IMR-90 (cell line): ENCODE measurements at places on chromosomes 7 and 10. TPM values are rescaled to one million over a fixed set of nuclear protein-coding genes. Genes with fewer than 3 reads are reported as not detected.

CNNM2 gene
- polyA plus RNA-seq = 4.7 and 5.6 TPM in 2 replicates

TMEM176A gene
- polyA plus RNA-seq = not detected in 2 replicates

LEP gene
- polyA plus RNA-seq = not detected in 2 replicates

MKX gene
- 0.10 and 0.11 TPM in 2 replicates for polyA plus RNA-seq

AKR1D1 gene
- polyA plus RNA-seq = not detected in 2 replicates

NODAL gene
- not detected in 2 replicates for polyA plus RNA-seq

FBXL13 gene
- polyA plus RNA-seq = 0.07 and 0.24 TPM in 2 replicates

MBL2 gene
- polyA plus RNA-seq = not detected in 2 replicates

AKR1C8 gene
- not detected in 2 replicates for polyA plus RNA-seq

SMKR1 gene
- 0.26 TPM in 1 of 2 replicates, not detected in the other for polyA plus RNA-seq

BEND7 gene
- polyA plus RNA-seq = 2.5 and 3.5 TPM in 2 replicates

GRCh38 chr7:113371416-113372043 lies 253.2 kb upstream of the SMIM30 start:
- DNase-seq = peak; percentile 2

DNA sequence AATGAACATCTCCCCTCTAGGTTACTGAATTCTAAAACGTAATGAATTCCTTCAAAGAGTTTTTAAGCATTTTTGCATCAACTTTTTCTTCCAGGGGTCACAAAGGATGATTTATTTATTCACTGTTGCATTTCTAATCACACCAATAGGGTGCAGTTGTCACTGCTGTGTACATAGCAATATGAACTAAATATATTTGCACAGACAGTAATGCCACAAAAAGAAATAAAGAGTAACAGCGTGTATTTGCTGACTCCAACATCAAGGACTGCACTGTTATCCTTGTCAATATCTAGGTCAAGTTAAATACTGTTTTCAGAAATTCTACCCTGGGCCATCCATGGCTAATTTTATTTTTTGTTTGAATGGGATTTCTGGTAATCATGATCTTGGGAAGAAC lies 138.0 kb downstream of the FRMD4A start:
- DNase-seq = no peak

DNA sequence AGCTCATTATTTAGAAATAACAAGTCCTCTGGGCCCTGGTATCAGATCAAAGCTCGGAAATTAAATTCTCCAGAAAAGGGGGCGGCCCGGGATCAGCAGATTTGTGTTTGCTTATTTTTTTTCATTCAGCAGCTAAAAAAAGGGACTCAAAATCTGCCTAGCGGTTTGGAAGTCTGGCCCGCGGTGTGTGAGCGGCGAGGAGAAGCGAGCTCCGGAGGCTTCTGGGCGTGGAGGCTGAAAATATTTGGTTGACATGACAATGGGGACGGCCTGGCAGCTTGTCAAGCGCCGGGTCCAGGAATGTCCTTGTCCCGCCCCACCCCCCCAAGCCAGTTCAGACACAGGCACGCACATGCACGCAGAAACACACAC lies 43.4 kb downstream of the FOXL3 start:
- DNase-seq = no peak

GRCh38 chr7:22487978-22488642 lies 11.9 kb downstream of the STEAP1B start:
- DNase-seq = no peak

GRCh38 chr10:58577437-58577777 lies 64.7 kb downstream of the BICC1 start:
- peak; percentile 80 for DNase-seq

DNA sequence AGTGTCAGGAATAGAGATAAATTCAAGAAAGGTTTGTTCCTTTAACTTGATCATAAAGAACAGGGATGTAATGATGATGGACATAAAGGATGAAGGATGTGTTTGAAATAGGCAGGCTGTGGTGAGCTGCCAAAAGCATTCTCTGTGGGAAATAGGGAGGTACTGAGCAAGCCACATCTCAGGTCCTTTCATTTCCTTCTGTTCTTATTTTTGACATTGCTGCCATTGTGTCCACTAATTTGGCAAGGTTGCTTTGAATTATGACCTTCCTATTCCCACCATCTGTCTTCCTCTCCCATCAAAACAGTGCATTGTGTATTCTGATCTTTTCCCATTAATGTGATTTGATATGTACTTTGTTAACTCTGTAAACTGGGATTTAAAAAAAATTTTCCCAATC lies 9.4 kb downstream of the SCRN1 start:
- DNase-seq = no peak

GRCh38 chr10:55065185-55065584 lies 264.2 kb upstream of the PCDH15 start:
- no peak for DNase-seq

- no peak for DNase-seq
These were observed 81.6 kb downstream of the ETV1 start for GRCh38 chr7:13907831-13908230.

DNA sequence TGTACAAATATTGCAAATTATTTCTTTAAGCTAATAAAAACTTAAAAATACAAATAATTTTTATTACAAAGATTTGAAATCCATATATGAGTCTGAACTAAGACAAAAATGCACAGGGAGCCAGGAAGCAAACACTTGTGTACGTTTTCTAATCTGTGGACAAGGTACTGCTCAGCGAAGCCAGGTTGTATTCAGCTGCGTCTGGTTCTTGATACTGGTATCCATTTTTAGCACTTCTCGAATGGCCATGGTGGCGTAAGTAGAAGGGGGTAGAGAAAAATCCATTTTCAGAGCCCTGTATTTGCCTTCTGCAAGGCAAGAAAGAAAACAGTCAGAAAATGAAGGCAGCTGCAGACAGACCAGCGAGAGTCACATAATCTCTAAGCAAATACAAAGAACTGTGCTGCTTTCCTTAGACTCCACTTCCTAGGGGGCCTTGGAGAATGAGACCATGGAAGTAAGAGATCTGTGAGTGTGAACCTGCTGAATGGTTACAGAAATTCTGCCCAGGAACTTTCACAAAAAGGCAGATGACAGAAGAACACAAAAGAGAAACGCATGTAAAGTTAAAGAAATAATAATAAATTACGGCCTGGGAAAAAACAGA lies 64.3 kb downstream of the PUS7 start:
- no peak for DNase-seq

DNA sequence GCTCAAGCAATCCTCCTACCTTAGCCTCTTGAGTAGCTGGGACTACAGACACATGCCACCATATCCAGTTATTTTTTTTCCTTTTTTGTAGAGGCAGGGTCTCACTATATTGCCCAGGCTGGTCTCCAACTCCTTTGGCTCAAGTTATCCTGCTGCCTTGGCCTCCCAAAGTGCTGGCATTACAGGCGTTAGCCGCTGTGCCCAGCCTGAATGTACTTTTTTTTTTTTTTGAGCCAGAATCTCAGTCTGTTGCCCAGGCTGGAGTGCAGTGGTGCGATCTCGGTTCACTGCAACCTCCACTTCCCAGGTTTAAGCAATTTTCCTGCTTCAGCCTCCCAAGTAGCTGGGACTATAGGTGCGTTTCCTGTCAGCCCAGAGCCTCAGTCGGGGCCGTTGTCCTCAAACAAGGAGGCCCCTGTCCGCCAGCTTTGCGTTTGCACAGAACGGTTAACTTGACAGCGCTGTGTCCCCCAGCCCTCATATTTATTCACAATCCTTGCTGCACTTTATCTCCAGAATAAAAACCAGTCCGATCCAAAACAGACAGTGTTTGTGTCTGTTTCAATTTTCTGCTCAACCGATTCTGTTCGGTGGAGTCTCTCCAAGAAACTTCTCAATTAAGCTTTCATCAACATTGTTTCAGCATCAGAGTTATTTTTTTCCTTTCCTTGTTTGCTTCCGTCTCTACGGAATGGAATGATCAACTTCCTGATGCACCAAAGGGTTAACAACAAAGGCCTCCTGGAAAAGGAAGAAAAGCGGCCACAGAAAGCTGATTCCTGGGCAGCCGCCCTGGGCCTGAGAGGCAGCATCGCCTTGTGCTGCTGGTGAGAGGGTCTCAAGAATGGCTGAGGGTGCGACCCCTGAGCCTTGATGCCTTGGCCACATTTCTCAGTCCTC lies 64.5 kb downstream of the PDIA4 start:
- DNase-seq = no peak

DNA sequence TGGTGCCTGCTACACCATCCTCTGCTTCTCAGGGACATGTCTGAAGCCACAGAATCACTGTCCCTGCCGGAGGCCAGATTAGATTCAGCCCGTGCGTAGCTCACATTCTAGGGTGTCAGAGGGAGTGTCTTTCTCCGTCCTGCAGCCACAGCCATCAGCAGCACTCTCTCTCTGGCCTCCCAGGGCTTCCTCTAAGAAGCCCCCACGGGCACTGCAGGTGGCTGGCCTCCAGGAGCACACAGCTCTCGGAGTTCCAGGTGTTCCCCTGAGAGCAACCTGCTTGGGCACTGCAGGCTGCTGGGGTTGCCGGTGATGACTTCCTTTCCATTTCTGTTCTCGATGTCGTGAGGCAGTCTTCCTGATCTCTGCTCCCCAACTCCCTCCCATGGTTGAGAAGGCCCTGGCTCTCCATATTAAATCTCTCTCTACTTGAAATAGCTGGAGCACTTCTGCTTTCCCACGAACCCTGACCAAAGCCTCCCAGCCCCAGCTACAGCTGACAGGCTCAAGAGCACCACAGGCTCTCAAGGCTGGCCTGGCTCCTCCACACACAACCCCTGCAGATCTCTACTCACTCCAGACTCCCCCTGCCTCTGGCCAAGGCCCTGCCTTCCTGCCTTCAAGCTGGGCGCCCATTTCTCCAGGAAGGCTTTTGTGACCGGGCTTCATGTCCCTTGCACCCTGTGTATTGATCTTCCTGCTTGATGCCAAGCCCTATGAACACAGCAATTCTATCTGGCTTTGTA lies 49.0 kb upstream of the TMEM72 start:
- no peak for DNase-seq

- no peak for DNase-seq
These were observed 502 bp downstream of the SLC18A3 start for GRCh38 chr10:49610458-49611165.

DNA sequence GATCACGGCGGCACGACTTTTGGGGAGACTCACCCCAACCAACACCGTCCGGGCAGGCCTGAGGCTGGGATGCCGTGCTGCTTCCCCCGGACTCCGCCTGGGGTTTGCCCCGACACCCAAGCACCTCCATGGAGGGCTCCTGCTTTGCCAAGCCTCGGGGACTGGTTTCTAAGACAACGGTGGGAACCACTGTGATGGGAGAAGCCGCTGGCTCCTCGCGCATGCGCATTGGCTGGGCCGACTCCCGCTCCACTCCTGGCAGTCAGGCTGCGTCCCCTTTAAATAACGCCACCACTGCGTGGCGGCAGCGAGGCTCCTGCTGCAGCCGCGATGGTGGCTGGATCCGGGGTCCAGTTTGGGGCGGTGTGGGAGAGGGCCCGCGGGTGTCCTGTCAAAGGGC lies 201.0 kb downstream of the ZNF716 start:
- DNase-seq = no peak

GRCh38 chr10:76310588-76311080 lies 879.2 kb downstream of the LRMDA start:
- no peak for DNase-seq

DNA sequence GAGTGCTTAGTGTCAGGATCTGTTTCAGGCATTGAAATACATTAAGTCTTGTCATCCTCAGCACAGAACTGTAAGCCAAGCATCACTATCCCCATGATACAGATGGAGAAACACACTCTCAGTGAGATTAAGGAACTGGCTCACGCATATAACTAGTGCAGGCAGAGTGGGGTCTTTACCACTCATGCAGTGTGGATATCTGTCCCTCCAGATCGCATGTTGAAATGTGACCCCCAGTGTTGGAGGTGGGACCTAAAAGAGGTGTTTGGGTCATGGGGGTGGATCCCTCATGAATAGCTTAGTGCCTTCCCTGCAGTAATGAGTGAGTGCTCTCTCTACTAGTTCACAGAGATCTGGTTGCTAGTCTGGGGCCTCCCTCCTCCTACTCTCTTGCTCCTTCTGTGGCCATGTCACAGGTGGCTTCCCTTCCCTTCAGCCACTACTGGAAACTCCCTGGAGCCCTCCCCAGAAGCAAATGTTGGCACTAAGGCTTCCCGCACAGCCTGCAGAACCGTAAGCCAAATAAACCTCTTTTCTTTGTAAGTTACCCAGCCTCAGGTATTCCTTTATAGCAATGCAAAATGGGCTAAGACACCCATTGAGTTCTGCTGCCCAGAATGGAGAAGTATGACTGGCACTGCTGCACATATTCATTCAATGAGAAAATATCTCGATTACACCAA lies 31.8 kb upstream of the MSMB start:
- DNase-seq = no peak

- DNase-seq = peak; percentile 90
These were observed 58.9 kb downstream of the KCNMA1 start for GRCh38 chr10:77578583-77579227.

- no peak for DNase-seq
These were observed 362.0 kb downstream of the ETV1 start for GRCh38 chr7:13627455-13627854.

- DNase-seq = no peak
These were observed 189.9 kb upstream of the LYZL1 start for GRCh38 chr10:29099001-29099400.

DNA sequence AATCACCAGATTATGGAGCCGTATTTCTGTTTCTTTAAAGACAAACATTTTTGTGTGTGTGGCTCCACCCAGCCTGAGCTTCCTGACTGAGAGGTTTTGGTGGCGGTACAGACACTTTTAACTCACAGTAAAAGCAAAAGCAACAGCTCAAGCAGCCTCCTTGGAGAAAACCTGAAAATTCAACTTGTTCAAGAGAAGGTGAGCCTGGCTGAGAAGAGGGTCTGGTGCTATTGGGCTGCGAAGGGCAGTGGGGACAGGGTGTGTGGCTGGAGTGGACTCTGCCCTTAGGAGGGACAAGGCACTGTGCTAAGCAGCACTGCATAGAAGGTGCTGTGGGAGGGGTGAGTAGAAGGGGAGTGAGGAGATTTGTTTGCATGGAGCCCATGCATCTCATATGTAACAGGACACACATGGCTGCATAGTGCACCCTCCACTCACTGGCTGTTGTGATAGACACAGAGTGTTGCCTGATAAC lies at the start of gene GIMAP7:
Gene GIMAP7, plus strand, starts transcription at position 125 of the 475 bp plus-strand sequence. CDS start 5,103 bp downstream, outside the sequence.
- DNase-seq = no peak

DNA sequence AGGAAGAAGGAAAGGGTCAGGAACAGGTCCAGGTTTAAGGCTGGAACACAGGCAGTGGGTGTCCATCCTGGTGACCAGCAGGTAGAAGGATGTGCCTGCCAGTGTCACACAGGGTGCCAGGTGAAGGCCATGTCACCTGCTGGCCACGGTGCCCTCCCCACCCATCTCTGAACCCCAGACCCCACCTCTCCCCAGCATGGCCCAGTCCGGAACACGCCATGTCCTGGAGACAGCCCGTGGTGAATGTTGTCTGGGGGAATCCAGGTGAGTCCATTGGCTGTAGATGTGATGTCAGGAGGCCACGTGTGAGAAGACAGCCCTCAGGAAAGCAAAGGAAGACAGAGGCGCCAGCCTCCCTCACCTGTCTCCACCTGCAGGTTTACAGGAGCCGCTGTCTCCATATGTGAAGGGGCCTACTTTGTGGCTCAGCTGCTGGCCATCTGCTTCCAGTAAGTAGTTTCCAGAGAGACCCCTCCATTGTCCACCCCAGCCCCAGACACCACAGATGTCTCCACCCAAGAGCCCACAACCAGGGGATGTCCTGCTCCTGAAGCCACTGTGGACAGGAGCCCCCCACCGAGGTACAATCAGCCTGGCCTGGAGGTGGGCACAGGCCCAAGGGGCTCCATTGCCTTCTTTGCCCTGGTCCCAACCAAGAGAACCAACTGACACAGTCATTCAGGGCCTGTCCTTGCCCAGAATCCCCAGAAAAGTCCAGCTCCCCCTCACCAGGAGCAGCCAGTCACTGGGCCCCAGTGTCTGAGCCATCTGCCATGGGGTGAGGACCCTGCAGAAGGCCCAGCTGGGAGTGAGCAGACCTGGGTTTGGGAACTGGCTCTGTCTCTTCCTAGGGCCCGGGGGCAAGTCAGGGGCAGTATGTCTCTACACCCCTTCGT lies 20.7 kb downstream of the TMEM72 start:
- no peak for DNase-seq

- DNase-seq = no peak
These were observed 13.1 kb upstream of the SLC35B4 start for GRCh38 chr7:134329614-134330346.
